ENCODE measurements at places on chromosomes 2 and 18.

DNA sequence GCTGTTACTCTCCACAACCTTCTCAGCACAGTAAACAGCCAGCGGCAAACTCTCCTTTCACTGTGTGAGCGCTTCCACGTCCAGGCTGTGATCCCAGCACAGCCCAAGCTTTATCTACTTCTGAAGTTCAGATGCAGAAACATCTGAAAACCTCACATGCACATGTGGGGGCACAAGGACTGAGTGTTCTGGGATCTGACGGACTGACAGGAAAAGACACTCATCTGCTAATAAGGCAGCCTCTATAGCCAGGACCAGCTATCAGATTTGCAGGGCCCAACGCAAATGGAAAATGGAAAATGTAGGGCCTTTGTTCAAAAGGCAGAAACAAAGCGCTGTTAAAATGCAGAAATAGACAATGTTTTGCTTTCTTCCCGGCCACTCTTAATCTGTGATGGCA is 133.8 kb upstream of the ARHGAP28 start:
- no peak for DNase-seq

- DNase-seq, result no peak
These were observed 57.7 kb downstream of the PUM2 start for GRCh38 chr2:20292984-20293383.

GRCh38 chr2:120548627-120549608 is 186.8 kb upstream of the GLI2 start:
- no peak for DNase-seq

DNA sequence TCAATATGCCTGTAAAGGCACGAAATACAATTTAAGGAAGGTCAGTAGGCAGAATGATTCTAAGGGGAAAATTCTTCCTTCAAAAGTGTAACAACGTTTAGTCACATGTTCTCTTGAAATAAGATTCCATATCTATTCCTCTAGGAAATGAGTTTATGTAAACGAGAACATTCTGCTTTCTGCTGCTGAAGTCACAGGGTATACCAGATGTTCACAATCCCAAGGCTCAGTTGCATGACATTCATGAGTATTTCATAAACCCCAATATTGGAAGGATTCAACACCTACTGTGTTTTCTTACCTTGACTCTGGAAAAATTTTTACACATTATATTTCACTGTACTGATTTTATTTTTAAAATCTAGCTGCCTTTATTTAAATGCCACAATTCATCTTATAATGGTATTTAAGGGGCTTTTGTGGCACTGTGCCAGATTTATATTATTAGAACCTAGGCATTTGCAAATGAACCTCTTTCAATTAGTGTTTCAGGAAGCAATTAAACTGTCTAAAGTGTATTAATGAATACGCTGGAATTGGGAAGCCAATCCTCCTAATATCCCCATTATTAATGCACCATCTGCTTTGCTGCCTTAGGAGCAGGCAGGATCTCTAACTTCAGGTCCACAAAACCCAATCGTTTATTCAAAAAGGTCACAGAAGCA is 542.6 kb upstream of the KLHL29 start:
- DNase-seq, result no peak

DNA sequence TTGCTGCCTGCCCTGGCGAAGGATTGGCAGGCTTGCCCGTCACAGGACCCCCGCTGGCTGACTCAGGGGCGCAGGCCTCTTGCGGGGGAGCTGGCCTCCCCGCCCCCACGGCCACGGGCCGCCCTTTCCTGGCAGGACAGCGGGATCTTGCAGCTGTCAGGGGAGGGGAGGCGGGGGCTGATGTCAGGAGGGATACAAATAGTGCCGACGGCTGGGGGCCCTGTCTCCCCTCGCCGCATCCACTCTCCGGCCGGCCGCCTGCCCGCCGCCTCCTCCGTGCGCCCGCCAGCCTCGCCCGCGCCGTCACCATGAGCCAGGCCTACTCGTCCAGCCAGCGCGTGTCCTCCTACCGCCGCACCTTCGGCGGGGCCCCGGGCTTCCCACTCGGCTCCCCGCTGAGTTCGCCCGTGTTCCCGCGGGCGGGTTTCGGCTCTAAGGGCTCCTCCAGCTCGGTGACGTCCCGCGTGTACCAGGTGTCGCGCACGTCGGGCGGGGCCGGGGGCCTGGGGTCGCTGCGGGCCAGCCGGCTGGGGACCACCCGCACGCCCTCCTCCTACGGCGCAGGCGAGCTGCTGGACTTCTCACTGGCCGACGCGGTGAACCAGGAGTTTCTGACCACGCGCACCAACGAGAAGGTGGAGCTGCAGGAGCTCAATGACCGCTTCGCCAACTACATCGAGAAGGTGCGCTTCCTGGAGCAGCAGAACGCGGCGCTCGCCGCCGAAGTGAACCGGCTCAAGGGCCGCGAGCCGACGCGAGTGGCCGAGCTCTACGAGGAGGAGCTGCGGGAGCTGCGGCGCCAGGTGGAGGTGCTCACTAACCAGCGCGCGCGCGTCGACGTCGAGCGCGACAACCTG is at the start of gene DES:
DES (plus strand) TSS at position 223 of the 857 bp plus-strand sequence; CDS start at position 309, 86 bp downstream.
- no peak for DNase-seq

DNA sequence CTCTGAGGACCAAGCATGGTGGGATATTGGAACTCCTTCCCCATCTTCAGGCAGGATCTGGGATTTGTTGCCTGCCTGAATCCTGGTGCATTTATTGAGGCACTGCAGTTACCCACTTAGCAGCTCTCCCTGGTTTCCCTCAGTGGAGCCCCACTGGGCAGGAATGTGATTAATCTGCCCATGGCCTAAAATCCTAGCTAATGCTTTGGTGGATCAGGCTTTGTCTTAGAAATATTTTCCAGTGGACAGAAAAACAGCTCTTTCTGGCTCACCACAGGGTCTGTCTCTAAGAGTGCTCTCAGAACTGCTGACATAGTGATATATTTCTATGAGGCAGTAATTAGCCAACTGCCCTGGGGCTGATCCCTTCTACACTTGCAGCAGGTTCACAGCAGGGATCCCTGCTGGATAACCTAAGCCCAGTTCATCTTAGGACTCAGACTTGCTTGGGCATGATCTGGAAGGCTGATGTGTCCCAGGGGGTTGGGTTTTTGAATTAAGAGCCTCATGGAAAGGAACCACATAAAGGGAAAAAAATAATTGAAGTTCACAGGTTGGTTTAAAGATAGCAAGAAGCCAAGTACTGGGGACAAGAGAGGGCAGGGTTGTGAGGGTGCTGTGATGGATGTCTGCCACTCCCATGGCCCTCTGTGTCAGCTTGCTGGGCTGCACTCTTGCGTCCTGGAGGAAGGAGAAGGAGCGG is 44.3 kb upstream of the ZDBF2 start:
- no peak for DNase-seq

DNA sequence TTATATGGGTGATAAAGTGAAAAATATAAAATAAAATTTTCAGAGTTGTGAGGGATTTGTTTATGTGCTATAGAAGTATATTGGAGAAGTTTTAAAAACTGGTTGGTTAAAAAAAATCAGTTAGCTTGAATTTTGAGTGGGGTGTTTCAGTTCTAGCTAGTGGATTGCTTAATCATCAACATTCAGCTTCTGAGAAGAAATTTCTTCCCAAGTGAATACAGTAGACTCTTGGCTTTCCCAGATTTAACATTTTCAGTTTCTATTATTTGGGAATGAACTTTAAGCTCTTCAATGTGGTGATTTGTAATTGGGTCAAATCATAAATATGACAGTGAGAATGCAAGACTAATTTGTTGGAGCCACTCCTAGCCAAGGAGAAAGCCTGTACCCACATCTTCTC is 120.8 kb downstream of the PLCL1 start:
- no peak for DNase-seq

- no peak for DNase-seq
These were observed 109.2 kb upstream of the GPC1 start for GRCh38 chr2:240326246-240326645.

GRCh38 chr2:39535636-39536185 is 98.6 kb upstream of the MAP4K3 start:
- DNase-seq, result no peak

DNA sequence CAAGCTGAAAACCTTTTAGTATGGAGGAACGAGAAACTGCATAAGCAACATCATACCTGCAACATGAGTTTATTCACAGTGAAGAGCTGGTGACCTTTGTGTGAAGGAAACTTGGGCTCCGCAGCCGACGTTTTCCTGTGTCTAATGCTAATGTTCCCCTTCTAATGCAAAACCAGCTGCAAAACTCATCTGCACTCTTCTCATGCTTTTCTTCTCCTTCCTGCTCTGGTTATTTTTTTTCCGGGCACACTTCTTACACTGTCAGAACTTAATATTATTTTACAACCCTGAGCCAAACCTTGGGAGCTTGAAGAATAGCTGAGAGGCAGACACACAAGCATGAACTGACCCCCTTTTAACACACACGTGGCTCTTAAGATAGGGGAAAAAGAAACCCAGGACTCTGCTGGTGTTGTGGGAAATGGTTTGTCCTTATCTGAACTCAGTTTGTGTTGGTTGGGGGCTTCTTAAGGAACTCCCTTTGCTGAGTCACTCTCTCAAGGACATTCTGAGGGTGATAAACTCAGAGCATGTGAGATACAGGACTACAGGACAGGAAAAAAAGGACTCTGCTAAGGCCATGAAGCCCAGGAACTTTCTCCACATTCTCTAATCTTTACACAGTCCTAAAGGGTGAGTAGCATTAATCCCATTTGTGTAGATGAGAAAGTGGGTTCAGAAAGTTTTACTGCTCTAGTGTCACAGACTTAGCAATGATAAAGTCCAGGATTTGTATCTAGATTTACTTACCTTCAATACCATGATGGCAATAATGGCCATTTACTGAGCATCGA is 439.3 kb upstream of the TRIB2 start:
- no peak for DNase-seq

- DNase-seq, result no peak
These were observed 318.9 kb upstream of the ACVR2A start for GRCh38 chr2:147525819-147526489.

DNA sequence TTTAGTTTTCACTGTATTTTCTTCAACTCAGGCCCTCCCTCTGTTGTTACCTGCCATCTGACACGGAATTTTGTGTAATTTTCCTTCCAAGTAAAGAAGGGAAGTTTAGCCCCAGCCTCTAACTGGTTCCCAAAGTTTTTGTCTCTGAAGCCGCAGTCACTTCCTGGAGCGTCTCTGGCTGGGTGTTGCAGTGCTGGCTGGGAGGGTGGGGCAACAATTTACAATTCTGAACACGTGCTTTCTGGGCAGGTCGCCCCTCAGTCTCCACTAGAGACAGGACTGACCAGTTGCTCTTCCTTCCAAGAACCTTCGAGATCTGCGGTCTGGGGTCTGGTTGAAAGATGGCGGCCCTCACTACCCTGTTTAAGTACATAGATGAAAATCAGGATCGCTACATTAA is 3.5 kb downstream of the CNDP2 start:
- peak; percentile 74 for DNase-seq

DNA sequence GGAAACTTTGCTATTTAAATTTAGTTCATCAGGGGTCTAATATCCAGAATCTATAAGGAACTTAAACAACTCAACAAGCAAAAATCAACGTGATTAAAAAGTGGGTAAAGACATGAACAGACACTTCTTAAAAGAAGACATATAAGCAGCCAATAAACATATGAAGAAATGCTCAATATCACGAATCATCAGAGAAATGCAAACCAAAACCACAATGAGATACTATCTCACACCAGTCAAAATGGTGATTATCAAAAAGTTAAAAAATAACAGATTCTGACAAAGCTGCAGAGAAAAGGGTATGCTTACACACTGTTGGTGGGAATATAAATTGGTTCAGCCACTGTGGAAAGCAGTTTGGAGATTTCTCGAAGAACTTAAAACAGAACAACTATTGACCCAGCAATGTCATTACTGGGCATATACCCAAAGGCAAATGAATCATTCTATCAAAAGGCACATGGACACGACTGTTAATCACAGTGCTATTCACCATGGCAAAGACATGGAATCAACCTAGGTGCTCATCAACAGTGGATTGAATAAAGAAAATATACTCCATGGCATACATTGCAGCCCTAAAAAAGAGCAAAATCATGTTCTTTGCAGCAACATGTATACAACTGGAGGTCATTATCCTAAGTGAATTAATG is 189.9 kb downstream of the SLC4A10 start:
- DNase-seq, result no peak

GRCh38 chr18:47756364-47757016 is 174.0 kb downstream of the SMAD2 start:
- peak; percentile 58 for DNase-seq

DNA sequence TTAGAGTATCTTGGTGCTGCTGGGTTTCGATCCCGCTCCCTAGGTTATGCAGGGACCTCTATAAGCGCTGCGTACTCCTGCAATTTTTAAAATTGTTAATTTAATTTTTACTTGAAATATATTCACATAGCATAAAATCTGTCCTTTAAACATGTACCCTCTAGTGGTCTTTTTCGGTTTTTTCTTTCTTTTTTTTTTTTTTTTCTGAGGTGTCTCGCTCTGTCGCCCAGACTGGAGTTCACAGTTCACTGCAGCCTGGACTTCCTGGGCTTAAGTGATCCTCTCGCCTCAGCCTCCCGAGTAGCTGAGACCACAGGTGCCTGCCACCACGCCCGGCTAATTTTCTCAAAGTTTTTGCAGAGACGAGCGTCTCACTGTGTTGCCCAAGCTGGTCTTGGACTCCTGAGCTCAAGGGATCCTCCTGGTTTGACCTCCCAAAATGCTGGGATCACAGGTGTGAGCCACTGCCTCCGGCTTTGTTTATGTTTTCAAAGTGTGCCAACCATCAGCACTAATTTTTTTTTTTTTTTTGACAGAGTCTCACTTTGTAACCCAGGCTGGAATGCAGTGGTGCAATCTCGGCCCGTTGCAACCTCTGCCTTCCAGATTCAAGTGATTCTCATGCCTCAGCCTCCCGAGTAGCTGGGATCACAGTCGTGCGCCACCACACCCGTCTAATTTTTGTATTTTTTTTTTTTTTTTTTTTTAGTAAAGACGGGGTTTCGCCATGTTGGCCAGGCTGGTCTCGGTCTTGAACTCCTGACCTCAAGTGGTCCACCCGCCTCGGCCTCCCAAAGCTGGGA is 585 bp upstream of the MOB1A start:
- DNase-seq, result no peak

DNA sequence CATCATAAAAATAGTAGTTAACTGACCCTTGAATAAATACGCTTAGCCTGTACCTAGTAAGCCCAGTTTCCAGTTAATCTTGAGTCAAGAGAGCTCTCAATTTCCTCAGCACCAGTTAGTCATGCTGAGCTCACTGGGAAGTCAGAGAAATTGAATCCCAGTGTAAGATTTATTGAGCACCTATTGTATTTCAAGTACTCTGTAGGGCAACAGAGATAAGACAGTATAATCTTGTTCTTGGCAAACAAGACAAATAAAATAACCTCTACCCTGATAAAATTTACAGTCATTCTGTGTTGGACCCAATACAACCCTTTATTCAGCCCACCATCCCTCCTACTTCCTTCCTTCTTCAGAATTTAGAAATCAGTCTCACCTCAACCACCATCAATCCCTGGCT is 71.9 kb upstream of the NRP2 start:
- no peak for DNase-seq

Data from activated CD4-positive, alpha-beta T cell treated with anti-CD3 and anti-CD28 coated beads, Interleukin-2, Interleukin-4, amounts not matched to agents 100 ng/mL and 50 ng/mL, durations not matched to agents 16 hours and 8 hours (primary cell).